ENCODE measurements at places on chromosomes 3 and 15.

- no peak for DNase-seq
These were observed 3.7 kb downstream of the TCAIM start for GRCh38 chr3:44342176-44342790.

- peak; percentile 73 for DNase-seq
These were observed 455 bp upstream of the SNAP23 start for GRCh38 chr15:42494998-42495360.

DNA sequence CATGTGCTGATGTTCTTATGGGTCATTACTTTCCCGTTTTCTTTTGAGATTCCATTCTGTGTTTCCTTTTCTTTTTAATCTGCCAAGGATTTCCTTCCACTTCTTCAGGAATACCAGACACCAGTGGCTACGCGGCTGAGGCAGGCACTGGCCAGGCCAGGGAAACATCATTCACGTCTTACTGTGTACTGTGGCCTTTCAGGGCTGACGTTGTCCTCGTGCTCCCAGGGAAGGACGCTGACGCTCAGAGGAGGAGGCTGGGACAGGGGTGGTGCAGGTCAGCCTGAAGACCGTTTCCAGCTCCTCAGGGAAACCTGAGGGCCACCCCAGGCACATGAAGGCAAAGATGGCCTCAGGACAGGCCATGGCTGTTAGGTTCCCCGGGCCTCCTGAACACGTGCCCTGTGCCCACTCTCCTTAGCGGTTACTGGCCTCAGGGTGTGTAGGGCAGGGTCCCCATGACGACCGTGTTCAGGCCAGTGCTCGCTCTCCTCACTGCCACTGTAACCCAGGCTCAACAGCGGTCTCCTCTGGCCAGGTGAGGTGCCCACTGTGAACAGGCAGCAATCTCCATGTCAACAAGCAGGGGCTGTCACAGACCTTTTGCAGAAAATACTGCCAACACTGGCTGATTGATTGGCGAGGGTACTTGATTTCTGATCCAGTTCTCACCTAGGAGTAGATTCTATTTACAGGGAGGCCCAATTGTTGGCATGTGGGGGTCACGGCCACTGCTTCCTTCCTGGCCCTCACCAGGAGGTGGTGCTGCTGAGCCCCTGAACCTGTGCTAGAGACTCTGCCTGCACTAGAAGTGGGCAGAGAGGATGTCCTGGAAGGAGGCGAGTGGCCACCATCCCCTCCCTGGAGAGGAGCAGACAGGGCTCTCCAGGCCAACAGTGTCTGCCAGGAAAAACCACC lies 169.5 kb downstream of the ATP10A start:
- DNase-seq = no peak

DNA sequence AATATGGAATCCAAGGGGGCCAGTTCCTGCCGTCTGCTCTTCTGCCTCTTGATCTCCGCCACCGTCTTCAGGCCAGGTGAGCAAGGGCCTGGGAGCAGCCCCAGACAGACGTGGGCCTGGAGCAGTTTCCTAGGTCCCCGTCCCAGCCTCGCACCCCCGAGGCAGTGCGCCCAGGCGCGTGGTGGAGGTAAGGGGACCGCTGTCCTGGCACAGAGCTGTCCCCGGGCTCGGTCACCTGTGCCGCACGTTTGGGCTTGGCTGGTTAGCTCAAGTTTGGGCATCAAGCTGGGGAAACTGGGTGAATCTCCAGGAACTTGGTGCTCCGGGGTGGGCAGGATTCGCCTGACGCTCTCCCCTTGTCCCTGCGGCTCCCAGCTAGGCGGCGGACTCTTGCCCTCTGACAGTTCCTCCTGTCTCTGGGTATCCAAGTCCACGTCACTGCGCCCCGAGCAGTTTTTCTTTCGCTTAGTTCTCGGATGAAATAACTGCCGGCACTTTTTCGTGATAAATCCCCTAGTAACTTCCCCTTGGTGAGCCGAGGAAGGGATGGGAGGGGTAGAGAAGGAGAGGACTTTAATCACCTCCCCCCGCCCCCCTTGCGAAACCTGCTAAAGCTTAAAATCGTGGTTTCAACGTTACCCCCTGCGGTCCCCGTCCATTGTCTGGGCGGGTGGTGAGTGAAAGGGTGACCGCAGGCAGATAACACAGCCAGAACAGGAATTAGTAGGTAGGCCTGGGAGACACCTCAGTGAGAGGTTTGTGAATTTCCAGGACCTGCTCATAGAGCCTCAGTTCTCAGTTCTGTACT lies 901 bp downstream of the ALCAM start:
- peak; percentile 61 for DNase-seq

- DNase-seq = no peak
These were observed 28.8 kb downstream of the PCNP start for GRCh38 chr3:101602731-101603130.

DNA sequence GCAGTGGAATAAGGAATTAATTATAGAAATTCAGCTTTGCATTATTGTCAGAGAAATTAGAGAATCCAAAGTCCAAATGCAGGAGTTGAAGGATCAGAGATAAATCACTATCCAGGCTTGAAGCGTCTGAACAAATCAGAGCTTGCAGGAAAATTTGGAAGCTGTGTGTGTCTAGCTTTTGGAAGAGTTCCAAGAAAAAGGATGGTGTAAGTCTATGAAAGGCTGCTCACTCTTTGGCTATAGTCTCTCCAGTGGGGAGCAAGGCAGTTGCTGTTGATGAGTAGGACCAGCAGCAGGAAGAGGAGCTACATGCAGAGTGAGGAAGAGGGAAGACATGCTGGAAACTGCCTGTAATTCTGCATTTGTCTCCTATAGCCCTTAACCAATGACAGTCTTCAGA lies 464.3 kb upstream of the GRM7 start:
- no peak for DNase-seq

DNA sequence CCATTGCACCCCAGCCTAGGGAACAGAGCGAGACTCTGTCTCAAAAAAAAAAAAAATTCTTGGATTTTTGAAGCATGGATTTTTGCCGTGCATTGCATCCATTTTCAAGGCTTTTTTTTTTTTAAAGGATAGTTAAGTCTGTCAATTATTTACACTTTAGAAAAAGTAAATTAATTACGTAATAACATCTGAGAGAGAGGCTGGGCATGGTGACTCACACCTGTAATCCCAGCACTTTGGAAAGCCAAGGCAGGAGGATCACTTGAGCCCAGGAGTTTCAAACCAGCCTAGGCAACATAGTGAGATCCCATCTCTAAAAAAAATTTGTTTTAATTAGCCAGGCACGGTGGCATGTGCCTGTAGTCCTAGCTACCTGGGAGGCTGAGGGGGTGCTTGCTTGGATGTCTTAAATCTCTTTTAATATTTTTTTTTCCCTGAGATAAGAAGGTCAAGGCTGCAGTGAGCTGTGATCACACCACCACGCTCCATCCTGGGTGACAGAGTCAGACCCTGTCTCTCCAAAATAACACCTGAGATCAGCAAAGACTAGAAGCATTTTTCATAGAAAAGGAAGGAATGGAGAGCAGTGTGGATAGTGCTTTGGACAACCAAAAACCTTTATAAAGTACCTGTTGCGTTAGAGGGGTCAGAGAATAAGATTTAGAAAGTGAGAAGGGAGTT lies 6.8 kb upstream of the SENP7 start:
- no peak for DNase-seq

GRCh38 chr3:135226057-135226456 lies 431.0 kb downstream of the EPHB1 start:
- no peak for DNase-seq

- no peak for DNase-seq
These were observed 57.7 kb downstream of the SLC12A8 start for GRCh38 chr3:125154800-125155269.

- DNase-seq = no peak
These were observed 204.1 kb downstream of the THRB start for GRCh38 chr3:24290596-24290995.

DNA sequence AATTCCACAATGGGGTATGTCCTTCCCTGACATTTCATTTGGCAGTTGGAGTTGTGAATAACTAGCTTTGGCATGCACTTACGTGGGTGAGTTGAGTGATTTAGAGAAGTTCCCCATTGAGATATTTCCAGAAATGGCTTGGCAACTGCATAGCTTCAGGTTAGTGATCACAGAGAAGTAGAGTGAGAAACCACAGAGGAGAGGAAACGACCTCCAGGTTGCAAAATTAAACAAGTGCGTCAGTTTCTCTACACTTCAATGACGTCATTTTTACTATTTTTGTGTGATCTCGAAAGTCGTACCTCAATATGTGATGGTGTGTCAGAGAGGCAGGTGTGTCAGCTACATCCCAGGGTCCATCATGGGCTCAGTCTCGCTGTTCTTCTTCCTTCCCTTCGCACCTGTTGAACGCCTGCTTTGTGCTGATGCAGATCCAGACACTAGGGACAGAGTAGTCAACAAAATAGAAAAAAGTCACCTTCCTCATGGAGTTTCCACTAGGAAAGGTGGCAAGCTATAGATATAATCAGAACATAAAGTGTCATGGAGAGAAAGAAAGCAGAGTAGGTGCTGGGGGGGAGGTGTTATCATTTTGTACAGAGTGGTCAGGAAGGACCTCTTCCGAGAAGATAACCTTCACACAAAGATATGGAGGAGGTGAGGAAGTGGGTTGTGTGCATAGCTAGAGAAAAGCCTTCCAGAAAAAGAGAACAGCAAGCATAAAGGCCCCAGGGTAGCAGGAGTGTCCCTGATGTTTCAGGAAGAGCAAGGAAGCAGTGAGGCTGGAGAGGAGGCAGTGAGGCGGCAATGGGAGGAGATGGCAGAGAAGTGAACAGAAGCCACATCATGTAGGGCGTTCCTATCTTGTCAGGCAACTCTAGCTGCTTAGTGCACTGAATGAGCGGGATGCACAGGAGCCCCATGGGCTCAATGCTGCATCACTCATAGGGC lies 75.6 kb downstream of the MCTP2 start:
- no peak for DNase-seq

DNA sequence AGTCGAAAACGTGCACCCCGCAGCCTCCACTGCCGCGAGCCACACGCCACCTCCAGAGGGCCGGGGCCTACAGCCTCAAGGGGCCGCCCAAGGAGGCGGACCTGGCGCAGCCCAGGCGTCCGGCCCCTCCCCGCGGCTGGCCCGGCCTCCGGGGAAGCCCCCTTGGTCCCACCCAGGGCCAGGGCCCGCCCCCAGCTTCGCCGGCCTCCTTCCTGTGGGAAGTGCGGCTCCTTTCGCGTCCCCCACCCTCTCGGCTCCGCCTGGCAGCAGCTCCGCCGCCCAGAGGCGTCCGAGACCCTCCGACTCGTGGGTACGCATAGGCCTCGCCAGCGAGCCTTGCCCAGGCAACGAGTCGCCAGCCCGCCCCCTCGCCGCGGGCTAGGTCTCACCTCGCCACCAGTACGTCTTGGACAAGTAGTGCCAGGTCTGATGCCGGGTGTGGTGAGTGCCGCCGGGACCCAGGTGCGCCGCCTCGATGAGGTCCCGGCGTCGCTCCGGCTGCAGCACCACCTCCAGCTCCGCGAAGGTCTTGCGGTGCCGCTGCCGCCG lies 642 bp downstream of the ZBTB11 start:
- DNase-seq = peak; percentile 92

GRCh38 chr3:26118165-26118564 lies 328.3 kb downstream of the OXSM start:
- DNase-seq = no peak

DNA sequence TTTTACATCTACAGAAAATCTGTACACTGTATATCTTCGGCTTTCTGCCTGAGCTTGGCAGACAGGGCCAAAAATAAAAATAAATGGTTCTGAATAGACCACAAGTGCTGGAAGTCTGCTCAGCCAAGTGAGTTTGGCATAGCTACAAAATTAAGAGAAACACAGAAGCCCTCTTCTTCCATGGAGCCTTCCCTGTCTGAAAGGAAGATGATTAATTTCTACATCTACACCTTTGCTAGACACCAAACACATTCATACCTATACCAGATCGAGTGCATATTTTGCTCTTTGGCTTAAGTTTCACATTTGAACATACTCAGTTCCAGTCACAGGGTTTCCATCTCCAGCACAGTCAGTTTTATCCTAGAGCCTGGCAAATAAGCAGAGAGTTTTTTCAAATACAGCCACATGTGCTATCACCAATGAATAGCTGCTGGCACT lies 224.6 kb downstream of the GREM1 start:
- DNase-seq = no peak

GRCh38 chr3:168425936-168426595 lies 330.3 kb upstream of the GOLIM4 start:
- DNase-seq = no peak

DNA sequence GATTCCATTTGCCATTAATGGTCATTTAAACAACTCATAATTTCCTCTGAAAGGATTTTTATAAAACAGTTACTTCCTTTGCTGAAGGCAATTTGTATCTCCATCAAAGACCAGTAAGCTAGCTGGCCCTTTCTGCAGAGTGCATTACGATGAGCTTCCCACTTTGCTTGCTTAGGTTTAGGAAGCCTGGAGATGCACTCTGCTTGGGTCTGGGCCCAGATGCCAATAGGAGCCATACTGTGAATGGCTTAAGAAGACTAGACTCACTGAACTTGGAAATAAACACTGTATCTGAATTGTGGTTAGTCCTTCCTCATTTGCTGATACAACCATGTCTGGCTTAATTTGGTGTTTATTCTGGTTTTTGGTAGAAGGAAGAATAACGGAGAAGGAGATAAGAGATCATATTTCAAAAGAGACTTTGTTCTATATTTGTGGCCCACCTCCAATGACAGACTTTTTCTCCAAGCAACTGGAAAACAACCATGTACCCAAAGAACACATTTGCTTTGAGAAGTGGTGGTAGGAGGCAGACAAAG lies 38.1 kb downstream of the OXNAD1 start:
- no peak for DNase-seq

- no peak for DNase-seq
These were observed 177.7 kb downstream of the SMAD6 start for GRCh38 chr15:66879531-66880368.

- no peak for DNase-seq
These were observed 4.5 kb downstream of the ADGRG7 start for GRCh38 chr3:100613721-100614390.

- no peak for DNase-seq
These were observed 65.6 kb downstream of the MAP4 start for GRCh38 chr3:47950453-47951169.

DNA sequence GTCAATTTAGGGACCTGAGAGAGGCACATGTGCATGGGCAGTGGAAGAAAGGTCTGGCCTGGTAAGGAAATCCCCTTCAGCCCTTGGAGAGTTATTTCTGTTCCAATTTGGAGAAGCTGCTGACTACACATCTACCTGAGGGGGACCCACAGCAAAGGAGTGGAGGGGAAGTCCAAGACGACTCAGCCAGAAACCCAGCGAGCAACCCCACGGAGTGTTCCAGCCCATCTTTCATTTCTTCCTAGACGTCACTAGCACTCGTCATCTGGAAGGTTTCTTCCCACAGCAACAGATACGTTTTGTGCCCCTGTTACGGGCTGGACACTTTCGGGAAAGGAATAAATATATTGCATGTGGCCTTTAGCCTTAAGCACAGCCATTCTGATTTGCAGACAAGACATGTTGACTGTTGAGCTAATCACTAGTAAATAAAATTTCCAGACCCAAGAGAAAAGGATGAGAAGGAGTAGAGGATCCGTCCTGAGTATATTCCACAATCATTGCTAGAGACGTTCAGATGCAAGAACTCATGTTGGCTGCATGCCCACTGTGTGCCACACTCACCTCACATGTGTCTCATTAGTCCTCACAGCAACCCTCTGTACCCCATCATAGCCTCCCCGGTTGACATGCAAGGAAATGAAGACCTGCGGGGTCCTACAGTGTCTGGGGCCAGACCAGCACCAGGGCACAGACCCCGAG lies 7.8 kb upstream of the FAM174B start:
- no peak for DNase-seq

- DNase-seq = no peak
These were observed 9.7 kb upstream of the ALCAM start for GRCh38 chr3:105356988-105357387.

- no peak for DNase-seq
These were observed 7.7 kb upstream of the DCP1A start for GRCh38 chr3:53354945-53355498.

All from prostate gland (tissue), 2 donors.